ENCODE measurements at places on chromosomes 2 and 18. TPM values are rescaled to one million over a fixed set of nuclear protein-coding genes. Genes with fewer than 3 reads are reported as not detected.

- DNase-seq = no peak
Measured at GRCh38 chr18:46751882-46752281, 5.0 kb downstream of the ST8SIA5 start.

GRCh38 chr2:229882583-229882982 is 39.2 kb downstream of the TRIP12 start:
- no peak for DNase-seq

DNA sequence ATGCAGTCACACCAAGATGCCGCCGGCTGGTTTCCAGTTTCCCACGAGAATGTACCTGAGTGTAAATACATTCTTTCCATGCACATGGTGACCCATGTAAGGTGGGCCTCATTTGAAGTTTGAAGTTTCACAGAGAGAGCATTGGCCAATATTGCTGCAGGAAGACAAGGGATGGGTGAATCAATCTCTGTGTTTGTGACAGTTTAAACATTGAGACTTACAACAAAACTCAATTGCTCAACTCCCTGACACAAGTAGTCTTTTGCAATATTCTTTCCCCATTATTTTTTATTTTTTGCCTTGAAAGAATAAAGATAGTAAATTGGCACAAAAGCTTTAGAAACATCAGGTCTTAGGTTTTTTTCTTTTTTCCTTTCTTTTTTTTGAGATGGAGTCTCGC is 5.1 kb downstream of the SERPINB2 start:
- DNase-seq = no peak

DNA sequence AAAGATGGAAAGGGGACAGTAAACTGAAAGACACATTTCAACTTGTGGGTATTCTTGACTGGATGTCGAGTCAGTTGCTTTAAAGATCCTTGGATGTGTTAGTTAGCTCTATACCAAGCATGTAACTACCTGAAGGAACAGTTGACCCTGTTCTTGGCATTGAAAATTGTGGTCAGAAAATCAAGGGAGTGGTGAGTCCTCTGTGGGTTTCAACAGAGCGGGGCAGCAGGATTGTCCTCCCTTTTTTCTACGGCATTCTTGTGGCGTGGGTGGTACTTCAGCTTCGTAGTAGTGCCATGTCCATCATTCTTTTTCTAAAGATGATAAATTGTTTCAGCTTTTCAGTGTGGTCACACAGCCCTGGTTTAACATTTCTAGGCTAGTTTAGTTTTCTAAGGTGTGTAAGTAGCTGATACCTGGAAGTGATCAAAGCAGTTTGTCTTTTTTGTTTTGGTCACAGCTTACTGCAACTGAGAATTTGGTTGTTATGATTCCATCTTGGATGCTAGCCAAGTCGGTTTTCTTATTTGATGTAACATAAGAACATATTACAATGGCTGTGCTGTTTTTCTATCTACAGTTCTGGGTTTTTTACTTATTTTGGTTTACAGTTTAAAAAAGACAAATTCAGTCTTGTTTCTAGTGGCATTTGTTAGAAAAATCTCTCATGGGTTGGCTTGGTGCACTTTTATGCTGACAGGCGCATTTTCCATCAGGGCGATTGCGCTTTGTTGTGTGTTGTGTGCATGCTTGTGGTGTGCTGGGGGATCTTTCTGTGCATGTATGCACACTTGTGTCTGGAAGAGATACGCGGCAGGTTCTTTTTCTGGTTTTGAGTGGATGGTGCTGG is 84.7 kb downstream of the ZNF407 start:
- no peak for DNase-seq

DNA sequence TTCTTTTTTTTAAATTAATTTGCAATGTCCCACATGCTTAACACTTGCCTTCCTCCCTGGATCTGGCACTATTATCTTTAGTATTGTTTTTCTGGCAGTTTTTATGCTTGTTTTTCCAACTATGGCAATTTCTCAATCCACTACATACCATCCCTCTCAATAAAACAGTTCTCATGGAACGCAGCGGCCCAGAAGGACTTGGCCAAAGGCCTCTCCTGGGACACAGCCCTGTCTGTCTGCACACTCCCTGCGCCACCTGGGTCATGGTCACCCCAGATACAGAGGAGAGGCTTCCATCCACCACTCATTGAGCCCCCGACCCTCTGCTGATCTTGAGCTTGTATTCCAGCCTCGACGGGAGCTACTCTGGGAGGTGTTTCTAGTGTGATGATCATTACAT is 91.2 kb downstream of the TWIST2 start:
- DNase-seq = no peak

DNA sequence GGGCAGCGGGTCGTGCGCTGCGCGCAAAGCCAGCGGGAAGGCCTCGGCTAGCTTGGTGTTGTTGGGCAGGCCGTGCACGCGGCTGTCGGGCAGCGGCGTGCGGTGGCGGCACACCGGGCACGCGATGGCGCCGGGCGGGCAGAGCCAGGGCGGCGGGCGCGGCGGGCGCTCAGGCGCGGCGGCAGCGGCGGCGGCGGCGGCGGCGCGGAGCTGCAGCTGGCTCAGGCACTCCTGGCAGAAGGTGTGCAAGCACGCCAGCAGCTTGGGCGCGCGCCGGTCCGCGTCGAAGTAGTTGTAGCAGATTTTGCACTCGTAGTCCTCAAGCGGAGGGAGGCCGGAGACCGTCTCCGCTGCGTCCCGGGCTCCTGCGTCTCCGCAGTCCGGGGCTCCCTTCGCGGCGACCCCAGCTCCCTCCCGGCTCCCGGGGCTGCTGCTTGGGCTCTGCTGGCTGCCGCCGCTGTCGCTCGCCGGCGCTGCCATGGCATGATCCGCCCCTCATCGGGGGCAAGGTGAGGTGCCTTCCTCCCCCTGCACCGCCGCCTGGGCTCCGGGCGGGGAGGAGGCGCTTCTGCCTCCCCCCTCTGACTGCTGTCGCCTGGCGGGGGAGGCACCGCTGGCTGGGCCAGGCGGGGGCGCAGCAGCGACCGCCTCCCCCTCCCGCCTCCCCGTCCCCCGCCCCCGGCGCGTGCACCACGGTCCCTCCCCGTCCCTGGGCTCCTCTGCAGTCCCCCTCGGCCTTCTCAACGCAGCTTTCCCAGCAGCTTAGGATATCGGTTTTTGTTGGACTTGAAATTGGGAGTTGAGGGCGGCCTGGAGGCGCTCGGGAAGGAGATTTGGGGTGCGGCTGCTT is 21.0 kb upstream of the PAX3 start:
- DNase-seq = peak; percentile 63

- no peak for DNase-seq
Measured at GRCh38 chr2:53569957-53570727, 197.5 kb upstream of the CHAC2 start.

DNA sequence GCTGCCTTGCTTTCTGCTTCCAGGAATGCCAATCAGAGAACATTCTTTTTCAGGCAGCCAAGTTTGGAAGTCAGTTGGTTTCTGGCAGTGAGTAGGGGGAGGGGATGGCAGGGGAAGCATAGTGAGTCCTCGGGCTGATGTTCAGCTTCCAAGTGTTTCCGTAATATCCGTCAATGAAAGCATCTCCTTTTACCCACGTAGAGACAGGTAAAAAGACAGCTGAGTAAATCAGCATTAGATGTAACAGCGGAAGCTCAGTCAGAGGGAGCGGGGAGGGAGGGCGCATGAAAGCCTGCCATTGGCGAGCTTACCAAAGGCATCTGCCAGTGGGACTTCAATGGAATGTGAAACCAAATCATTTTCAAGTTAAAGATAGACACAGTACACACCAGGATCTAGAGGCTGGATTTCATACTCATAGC is 117.1 kb upstream of the DTNA start:
- peak; percentile 35 for DNase-seq

DNA sequence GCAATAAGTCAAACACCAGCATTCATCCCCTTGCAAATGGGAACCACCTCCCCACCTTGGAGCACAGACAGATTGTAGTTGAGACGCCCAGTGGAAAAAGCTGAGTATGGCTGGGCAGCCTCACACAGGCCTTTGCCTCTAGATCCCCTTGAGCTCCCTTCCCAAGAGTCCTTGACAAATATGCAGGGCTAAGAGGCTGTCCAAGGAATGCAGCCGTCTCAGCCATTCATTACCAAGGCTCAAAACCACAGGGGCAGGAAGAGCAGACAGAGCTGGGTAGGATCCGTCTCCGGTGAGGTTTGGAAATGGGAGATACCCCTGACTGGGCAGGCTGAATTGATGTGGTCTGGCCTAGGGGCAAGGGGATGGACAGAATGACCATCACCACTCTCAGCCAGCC is 557.1 kb downstream of the TNS1 start:
- DNase-seq = no peak

GRCh38 chr2:46353509-46353908 is 56.3 kb downstream of the EPAS1 start:
- DNase-seq = no peak

DNA sequence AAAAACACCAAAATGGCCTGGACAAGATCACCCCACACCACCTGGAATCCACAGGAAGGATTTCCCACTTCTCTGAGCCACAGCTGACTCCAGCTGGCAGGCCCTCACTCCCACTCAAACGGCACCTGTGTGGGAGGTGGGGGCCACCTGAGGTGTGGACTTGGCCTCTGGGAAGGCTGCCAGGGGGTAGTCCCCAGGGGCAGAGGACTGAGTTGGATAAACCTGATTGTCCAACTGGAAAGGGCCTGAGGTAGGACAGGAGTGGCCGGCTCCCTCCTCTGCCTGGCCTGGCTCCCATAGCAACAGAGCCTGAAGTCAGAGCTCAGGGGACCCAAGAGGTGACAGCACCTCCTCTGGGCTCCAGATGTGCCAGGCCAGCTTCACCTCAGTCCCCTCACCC is 300.2 kb downstream of the CELF4 start:
- no peak for DNase-seq

DNA sequence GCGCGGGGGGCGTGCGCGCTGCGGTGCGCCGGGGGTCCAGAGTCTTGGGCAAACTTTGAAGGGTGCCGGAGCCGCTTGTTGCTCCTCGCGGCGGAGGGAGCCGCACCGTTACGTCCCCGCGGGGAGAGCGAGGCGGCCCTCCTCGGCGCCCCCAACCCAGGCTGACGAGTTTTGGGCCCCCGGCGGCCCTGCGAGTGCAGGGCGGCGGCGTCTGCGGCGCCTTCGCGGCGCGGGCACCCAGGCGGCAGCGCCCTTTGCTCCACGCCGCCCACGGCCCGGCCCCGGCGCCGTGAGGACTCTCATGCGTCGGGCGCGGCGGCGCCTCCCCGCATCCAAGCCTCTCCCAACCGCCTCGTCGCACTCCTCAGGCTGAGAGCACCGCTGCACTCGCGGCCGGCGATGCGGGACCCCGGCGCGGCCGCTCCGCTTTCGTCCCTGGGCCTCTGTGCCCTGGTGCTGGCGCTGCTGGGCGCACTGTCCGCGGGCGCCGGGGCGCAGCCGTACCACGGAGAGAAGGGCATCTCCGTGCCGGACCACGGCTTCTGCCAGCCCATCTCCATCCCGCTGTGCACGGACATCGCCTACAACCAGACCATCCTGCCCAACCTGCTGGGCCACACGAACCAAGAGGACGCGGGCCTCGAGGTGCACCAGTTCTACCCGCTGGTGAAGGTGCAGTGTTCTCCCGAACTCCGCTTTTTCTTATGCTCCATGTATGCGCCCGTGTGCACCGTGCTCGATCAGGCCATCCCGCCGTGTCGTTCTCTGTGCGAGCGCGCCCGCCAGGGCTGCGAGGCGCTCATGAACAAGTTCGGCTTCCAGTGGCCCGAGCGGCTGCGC is 814 bp downstream of the FZD7 start:
- DNase-seq = no peak

GRCh38 chr2:144660518-144661316 is 140.8 kb upstream of the ZEB2 start:
- no peak for DNase-seq

The MYO3B gene
- 7.7 TPM for polyA plus RNA-seq

The FOXI3 gene
- polyA plus RNA-seq = 0.21 TPM

The QPCT gene
- 11.5 TPM for polyA plus RNA-seq

The FIGLA gene
- polyA plus RNA-seq = not detected

The RAD51AP2 gene
- 0.12 TPM for polyA plus RNA-seq

The SIX2 gene
- 30.4 TPM for polyA plus RNA-seq

The CCDC178 gene
- polyA plus RNA-seq = 1.9 TPM

The CCBE1 gene
- polyA plus RNA-seq = 31.3 TPM

The C2orf76 gene
- polyA plus RNA-seq = 20.2 TPM

The GPR35 gene
- 4.2 TPM for polyA plus RNA-seq
